ENCODE measurements at places on chromosomes 2 and 18.

- no peak for DNase-seq
These were observed 47.5 kb upstream of the PXDN start for GRCh38 chr2:1791685-1792435.

DNA sequence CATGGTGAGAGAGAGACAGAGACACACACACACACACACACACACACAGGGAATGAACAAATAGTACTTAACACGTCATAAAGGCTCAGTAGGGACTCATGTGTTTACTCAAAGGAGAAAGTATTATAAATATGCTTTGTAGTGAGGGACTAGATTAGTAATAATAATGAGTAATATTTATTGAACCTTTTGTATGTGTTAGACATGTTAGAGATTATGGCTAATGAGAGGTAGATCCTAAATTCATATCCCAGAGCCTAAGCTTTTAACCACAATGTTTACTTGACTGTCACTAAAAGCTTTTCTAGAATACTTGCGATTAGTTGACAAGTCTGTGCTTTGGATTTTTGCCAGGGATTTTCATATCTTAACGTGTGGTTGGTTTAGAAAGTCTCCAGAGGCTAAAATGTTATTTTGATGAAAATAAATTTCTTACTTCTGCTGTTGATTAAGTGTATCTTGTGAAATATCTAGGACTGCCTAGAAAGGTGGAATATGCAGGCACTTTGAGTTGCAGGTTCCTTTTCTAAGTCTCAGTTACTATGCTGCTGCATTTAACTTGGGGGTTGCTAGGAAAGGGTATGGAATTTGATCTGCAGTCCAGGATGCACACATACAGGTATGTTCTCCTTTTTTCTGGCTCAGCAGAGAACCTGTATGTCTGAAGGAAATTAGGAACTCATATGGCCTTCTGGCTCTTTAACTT is 64.5 kb downstream of the UBR3 start:
- DNase-seq, result no peak

DNA sequence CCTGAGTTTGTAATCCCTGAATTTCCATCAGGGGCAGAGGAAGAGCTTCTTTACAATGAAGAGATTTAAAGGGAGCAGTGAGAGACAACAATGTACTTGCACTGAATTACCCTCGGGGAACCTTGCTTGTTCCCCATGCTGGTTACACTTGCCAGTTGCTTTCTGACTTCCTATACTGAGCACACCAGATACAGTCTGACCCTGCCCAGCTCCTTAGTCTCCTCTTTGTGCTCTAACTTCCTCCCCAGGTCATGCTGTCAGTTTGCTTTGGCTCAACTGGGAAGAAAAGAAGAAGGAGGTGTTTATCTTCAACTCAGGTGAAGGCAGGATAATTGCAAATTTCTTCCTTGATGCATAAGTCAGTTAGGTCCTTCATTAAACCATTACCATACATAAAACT is 658.4 kb downstream of the NYAP2 start:
- no peak for DNase-seq

DNA sequence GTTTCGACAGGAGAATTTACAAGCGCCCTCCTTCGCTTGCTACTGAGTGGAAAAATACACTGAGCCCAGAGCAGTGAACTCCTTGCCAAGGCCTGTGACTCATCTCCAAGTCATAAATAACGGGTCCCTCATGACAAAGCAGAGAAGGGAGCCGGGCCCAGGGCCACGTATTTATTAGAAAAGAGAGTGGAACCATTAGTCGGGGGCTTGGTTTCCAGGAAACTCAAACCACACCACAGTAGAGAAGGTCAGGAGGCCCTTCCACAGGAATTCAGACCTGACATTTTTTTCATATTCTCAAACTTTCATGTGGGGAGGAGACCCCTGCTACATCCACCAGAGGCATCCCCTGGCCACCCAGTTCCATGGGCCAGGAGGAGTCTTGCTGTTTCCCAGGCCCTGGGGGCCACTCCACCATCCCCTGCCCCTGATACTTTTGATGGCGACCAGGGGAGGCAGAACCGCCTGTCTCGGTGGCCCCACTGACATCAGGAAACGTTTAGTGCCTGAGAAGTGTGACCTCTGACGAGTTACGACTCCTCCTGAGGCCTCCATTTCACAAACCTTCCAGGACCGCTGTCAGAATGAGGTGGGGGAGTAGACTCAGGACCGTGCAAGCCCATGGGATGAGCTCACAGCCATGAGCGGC is 289.7 kb downstream of the DYSF start:
- no peak for DNase-seq

GRCh38 chr18:48274301-48274700 is 134.9 kb downstream of the ZBTB7C start:
- DNase-seq, result no peak

DNA sequence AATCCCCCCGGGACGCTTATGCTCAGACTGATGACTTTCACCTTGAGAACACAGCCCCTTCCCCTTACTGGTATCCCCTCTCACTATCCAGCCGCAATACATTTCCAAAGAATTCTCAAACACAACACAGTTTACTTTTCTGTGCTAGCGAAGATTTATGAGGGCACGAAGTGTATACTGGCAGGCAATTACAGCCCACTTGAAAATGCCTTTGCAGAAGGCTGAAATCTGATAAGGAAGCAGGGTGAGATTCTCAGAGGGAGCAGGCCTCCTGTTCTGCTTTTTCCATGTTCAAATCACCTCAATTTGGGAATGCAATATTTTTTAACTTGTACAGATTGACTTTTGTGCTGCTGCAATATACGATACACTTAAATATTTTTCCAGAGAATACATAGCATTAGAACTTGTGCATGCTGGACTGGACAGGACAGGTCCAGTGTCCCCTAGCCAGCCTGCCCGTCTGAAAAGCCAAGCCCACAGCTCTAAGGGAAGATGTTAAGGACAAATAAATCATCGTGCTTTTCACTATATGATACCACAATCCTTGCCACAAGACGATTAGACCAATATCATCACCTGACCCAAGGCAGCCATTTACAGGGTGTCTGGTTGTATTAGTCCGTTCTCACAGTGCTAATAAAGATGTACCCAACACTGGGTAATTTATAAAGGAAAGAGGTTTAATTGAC is 262.1 kb downstream of the EPHA4 start:
- DNase-seq, result no peak

GRCh38 chr2:21301871-21302455 is 178.2 kb downstream of the TDRD15 start:
- no peak for DNase-seq

DNA sequence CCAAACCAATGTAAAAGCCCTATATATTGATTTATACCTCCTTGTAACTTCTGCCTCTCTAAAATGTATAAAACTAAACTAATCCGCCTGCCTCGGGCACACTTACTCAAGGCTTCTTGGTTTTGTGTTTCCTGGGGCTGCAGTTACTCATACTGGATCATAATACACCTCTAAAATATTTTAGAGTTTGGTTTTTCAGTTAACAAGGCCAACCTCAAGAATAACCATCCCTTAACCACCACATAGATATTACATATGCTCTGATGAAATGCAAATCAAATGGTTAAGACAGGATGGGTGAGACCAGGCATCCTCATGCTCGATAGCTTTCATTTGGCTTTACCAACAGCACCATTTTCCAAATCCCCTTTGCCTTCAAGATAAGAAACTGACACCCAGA is 46.4 kb downstream of the UXS1 start:
- DNase-seq, result no peak

DNA sequence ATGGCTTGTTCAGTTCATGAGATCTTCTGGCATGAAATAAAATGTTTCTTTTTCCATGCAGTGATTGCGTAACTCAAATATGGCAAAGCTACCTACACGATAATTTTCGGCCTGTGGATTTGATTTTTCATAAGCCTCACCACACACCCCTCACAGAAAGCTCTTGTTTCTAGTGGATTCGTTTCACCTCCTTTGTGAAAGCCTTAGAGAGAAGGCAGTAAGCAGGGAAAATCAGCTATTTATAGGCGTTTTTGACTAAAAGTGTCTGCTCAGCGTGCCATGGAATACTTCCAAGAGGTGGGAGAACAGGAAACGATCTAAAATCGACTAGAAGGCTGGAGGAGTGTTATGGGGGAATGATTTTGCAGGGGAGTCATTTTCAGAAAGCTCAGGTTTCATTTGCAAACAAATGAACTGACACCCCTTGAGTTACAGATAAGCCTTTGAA is 417.9 kb downstream of the TGIF1 start:
- DNase-seq, result no peak

GRCh38 chr18:48679236-48679635 is 140.4 kb downstream of the CTIF start:
- DNase-seq, result no peak

GRCh38 chr2:199259671-199260070 is 198.1 kb downstream of the SATB2 start:
- DNase-seq, result no peak

DNA sequence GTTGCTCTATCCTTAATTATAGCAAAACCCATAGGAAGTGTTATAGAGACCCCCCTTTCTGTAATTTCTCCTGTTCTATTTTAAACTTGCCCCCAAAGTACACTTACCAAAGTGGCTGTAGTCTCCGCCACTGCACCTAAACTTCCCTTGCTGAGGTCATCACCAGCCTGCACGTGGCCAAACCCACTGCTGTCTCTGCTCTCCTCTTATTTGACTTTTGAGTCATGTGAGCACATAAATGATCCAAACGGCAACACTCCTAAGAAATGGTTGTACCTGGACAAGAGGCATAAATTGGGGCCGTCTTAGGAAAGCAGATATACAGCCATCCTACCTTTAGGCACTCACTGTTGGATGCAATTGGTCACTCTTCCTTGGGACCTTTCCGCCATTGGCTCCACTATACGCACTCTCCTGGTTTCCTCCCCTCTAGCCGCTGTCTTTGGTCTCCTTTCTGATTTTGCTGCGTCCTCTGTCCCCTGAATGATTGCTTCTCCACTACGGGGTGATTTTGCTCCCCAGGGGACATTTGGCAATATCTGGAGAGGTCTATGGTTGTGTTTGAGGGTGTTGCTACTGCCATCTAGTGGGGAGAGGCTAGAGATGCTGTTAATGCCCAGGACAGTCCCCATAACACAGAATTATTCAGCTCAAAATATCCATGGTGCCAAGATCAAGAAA is 19.2 kb upstream of the IL36G start:
- no peak for DNase-seq

DNA sequence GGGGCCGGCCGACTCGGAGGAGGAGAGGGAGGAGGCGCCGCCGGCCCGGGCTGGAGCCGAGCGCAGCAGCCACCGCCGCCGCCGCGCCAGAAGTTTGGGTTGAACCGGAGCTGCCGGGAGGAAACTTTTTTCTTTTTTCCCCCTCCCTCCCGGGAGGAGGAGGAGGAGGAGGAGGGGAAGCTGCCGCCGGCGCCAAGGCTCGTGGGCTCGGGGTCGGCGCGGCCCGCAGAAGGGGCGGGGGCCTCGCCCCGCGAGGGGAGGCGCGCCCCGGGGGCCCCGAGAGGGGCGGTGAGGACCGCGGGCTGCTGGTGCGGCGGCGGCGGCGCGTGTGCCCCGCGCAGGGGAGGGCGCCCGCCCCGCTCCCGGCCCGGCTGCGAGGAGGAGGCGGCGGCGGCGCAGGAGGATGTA is 316 bp downstream of the CRIM1 start:
- no peak for DNase-seq

- no peak for DNase-seq
These were observed 27.5 kb downstream of the LPIN1 start for GRCh38 chr2:11773747-11774525.

GRCh38 chr18:32208023-32208422 is 18.2 kb downstream of the MEP1B start:
- DNase-seq, result no peak

- no peak for DNase-seq
These were observed 72.3 kb upstream of the ST3GAL5 start for GRCh38 chr2:85961053-85961452.

- DNase-seq, result no peak
These were observed 131.0 kb upstream of the SRD5A2 start for GRCh38 chr2:31711737-31712136.

DNA sequence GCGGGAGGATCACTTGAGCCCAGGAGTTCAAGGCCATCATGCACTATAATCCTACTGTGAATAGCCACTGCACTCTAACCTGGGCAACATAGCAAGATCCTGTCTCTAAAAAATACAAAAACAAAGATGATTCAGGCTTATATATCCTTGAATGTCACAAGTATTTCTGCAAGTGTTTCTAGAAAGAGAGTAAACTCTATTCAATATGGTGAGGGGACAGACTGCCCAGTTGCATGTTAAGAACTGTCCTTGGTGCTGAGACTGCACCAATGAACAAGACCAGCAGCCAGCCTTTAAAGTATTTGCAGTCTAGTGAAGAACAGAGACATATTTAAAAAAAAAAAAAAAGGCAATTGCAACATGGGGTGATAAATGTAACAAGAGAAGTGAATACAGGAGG is 16.4 kb downstream of the MAP3K19 start:
- no peak for DNase-seq

GRCh38 chr18:1292167-1292566 is 387.5 kb downstream of the ADCYAP1 start:
- DNase-seq, result no peak

GRCh38 chr2:142179686-142180085 is 48.9 kb upstream of the LRP1B start:
- no peak for DNase-seq

- no peak for DNase-seq
These were observed 3.6 kb upstream of the ARL4C start for GRCh38 chr2:234500394-234501006.

DNA sequence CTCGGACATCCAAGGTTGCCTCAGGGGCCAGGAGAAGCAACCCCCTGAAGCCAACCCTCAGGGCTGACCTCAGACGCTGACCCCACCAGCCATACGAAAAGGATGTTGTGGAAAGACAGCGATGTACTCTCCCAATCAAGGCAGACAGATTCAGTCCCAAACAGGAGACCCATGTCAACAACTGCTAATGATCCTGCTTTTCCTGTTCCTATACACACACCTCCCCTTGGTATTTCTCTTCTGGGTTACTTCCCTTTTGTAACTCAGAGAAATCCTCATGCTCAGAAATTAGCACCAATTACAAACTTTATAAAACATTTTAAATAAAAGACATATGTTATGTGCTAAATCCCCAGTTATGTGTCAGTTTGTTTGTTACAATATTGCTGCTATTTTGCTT is 120.8 kb downstream of the PID1 start:
- DNase-seq, result no peak

- DNase-seq, result no peak
These were observed 53.4 kb upstream of the RALBP1 start for GRCh38 chr18:9421901-9422327.

DNA sequence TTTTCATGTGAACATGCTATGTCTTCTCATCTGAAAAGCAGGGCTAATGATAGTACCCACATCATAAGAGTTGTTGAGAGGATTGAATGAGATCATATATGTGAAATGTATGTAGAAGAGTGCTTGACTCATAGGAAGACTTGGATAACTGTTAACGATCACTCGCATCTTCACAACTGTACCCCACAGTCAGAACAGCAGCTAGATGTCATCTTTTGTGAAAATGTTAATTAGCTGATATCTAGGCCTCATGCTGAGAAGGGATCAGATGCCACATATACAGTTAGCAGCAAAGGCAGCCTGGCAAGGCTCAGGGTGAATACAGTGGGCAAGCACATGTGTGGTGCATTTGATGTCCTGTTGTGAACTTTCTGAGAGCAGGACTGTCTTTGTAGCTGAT is 24.2 kb downstream of the MAP3K20 start:
- DNase-seq, result no peak
